Activated naive CD4-positive, alpha-beta T cell (primary cell): ENCODE measurements at places on chromosomes 11 and 22.

GRCh38 chr11:92852229-92852628, 117.2 kb upstream of the MTNR1B start:
- DNase-seq = no peak

- no peak for DNase-seq
Observed at GRCh38 chr22:31276426-31277167, 15.7 kb downstream of the PIK3IP1 start.

GRCh38 chr22:39664485-39665200, 94.1 kb downstream of the CACNA1I start:
- DNase-seq = no peak

DNA sequence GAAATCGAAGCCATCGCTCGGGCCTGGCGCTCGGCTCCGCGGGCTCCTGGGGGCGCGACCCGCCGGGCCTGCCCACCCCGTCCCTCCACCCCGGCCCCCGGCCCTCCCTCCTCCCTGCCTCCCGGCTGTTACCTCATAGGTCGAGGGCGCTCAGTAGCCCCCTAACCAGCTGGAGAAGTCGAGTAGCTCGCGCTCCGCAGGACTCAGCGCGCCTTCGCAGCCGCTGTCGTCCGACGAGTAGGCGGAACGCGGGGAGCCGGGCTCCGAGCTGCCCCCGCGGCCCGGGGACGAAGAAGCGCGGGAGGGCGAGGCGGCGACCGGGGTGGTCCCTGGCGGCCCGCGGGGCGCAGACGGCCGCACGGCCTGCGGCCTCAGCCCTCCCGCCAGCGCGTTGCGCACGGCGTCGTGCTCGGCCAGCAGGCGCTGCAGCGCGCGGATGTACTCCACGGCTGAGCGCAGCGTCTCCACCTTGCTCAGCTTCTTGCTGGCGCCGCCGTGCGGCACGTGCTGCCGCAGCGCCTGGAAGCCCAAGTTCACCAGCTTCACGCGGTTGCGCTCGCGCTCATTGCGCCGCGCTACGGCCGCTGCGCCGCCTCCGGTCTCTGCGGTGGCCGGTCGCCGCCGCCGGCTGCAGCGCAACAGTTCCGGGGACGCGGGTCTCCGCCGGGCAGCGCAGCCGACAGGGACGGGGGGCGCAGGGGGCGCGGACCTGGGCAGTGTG, 627 bp downstream of the ASCL2 start:
- DNase-seq = no peak
